ENCODE measurements at places on chromosomes 6 and 20.

- DNase-seq, result no peak
Observed at GRCh38 chr20:60630609-60631008, 621.5 kb upstream of the CDH4 start.

- DNase-seq, result no peak
Observed at GRCh38 chr6:74074645-74075044, 378.6 kb downstream of the CD109 start.

GRCh38 chr6:159312206-159312605 is 143.0 kb downstream of the FNDC1 start:
- DNase-seq, result no peak

- DNase-seq, result no peak
Observed at GRCh38 chr20:62838128-62838891, 21.5 kb downstream of the COL9A3 start.

DNA sequence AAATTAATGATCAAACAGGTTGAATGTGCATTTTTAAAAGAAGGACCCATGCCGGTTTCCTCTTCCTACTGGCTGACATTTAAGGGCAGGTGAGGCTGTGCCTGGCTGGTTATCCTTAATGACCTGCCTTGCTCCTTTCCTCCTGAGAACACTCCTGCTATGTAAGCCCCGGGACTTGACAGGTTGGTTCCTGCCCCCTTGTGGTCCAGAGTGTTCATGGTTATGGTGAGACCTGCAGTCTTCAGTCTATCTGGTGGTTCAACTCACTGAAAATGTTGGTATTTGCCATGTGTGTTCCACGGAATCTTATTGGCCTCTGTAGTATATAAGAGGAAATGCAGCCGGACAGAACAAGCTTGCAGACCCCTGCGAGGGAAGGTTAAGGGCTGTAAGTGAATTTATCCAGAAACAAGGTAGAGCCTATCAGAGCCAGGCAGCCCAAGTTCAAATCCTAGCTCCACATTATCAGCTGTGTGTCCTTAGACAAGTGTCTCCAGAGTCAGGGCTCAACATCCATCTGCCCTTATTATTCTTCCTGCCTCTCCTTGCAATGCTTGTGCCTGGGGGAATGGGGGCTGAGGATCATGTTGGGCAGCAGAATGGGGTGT is 5.2 kb upstream of the BPIFA3 start:
- DNase-seq, result peak; percentile 28

DNA sequence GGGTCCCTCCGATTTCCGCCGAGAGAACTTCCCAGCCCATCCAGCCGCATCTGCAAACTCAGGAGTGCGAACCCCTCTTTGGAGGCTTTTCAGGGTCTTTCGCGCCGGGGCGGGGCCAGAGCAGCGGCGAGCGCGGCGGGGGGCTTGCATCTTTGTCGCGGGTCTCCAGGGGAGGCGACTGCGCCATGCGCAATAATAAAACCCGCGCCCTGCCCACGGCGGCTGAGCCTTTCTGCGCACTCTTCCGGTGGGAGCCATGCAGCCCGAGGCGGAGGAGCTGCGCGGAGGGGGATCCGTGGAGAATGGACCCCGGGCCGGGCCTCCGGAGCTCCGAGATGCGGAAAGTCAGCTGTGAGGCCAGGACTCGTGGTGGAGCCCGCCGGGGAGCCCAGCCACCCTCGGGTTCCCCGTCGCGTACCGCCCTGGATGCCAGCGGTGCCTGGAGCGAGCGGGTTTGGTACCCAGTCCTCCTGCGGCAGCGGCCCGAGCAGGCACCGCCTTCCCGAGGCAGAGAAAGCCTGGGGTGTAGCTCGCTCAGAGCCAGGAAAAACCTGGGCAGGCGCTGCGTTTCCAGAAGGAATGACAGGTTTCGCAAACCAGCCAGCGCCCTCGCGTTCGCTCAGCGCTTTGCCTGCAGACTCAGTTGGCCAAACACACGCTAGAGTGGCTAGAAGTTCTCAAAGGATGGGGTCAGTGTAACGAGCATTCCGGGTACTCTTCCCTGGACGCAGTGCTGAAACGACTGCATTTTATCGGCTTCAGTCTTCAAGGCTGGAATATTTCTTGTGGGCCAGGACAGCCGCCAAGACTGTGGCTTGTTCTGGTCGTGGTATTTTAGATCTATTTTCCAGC is 1.2 kb downstream of the AKAP12 start:
- DNase-seq, result no peak

- no peak for DNase-seq
Observed at GRCh38 chr6:7053125-7053774, 54.5 kb upstream of the RREB1 start.

DNA sequence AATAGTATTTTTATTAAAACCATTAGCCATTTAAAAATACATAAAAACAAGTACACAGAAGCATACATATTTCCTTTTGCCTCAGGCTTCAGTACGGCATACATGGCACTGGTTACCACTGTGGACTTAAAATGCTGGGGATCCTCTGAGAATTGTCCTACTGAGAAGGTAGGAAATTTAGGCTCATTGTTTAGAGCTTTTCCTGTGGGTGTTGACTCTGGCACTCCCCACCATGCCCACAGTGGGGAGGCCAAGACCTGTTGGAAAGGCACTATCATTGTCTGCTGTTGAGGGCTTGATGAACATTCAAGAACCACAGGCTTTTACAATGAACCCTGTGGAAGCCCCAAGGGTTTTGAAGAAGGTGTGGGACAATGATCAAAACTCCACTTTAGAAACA is 473.4 kb downstream of the BTBD3 start:
- DNase-seq, result no peak

All from DMS79 (cell line).